ENCODE measurements at places on chromosomes 16 and 17.

DNA sequence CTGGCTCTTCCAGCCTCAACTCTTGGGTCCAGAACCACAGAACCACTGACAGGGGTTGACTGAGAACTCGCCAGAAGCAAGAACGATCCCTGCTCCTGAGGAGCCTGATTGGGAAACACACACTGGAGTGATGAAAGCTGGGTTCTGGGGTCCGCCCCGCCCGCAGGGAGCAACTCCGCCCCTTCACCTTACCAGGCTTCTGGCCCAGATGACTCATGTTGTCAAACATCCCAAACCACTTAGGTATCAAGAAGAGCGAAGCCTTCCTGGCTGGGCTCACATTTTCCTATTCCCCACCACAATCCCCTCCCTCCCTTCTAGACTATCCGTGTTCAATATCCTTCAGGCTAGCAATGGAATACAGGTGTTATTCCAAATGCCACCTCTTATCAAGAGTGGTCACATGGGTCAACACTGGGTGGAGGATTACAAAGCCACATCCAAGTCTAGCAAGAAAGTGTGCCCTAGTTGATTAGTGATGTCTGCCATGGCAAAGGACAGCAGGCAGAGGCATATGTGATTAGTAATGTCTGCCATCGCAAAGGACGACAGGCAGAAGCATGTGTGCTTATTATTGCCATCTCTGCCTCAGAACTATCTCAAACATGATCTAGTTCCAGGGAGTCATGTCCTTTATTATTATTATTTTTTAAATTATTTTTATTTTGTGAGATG, 70.5 kb downstream of the TIMM22 start:
- no peak for DNase-seq

GRCh38 chr16:4216596-4216995, 25.3 kb downstream of the SRL start:
- DNase-seq: peak; percentile 43

DNA sequence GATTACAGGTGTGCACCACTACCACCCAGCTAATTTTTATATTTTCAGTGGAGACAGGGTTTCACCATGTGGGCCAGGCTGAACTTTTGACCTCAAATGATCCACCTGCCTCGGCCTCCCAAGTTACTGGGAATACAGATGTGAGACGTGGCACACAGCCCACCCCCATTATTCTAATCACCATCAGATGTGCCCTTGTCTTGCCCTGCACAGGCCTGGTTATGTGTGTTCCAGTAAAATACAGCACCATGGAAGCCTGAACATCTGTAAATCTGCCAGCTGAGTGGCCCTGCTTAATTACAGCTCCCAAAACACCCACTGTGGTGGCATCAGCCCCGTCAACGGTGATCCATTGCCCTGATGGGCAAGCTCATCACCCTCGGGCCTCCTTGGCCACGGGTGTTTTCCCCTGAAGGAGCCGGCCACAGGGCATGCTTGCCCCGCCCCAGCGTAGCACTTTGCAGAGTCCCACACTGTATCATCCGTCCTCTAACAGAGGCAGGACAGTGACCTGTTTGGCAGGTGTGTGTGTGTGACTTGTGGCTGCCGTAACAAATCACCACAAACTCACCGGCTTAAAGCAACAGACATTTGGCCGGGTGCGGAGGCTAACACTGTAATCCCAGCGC, 74.5 kb downstream of the RBFOX3 start:
- no peak for DNase-seq

GRCh38 chr16:56073508-56073907, 117.8 kb upstream of the GNAO1 start:
- no peak for DNase-seq

DNA sequence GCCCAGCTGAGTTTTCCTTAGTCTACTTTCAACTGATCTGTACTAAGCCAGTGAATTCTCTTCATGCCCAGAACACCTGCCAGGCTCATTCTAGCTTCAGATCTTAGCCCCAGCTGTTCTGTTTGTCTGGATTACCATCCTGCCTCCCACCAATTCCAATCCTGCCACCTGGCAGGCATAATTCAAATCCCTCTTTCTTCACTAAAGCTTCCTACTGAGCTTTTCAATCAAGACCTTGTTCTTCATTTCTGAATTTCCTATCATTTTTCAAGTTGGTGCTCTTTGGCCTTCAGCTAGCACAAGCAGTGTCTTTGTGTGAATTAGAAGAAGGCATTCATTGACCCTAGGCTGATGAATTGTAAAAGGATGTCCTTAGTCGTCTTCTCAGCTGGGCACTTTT, 357.6 kb downstream of the UTP18 start:
- DNase-seq: no peak
